Thoracic aorta (tissue), 2 donors: ENCODE measurements at places on chromosomes 2 and 18. TPM values are rescaled to one million over a fixed set of nuclear protein-coding genes. Genes with fewer than 3 reads are reported as not detected.

UGT1A1 gene
- not detected for total RNA-seq

DNA sequence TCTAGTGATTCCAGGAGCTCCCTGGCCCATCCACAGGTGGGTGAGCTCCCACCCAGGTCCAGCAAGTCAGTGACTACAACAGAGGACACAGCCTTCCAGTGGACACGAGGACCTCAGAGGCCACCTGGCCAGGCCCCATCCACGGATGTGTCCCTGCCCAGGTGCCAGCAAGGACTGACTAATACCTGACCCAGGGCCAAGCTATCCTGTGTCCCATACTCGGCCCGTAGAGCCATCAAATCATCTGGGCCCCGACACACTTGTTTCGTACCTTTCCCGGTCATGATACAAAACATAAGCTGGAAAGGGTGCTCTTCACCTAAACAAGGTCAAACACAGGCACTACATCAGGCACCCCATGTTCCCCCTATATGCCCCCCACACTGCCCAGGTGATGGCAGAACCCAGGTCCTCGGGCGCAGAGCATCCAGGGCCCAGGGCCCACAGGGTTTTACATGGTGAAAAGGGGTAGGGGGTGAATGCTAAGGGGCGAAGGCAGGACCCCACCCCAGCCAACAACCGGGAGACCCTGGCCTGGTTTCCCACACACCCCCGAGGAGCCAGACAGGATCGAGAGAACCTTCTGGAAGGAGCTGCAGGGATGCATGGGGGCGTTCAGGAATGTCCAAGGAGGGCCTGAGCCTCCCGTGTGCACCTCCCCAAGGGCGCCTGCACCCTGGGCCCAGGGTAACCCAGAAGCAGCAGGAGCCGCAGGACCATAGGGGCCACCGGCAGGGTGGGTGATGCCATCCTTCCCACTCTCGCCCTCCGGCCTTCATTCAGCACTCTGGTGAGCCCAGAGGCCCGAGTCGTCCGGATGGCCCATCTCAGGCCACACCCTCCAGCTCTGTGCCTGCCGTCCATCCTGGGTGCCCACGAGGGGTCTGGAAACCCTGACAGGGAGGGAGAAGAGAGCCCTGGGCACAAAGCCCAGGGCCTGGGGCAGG, 94.3 kb downstream of the HDAC4 start:
- H3K4me1 ChIP-seq: peaks cover 57% of the 10 kb centered on the region
- no peak overlapping the region for H3K27ac ChIP-seq
- DNase-seq: no peak
- H3K27me3 ChIP-seq: no peaks in the 10 kb centered on the region
- H3K36me3 ChIP-seq: no peaks in the 10 kb centered on the region
- H3K4me3 ChIP-seq: no peak overlapping the region

COL3A1 gene
- total RNA-seq: 734 TPM

CRYBA2 gene
- not detected for total RNA-seq

DNA sequence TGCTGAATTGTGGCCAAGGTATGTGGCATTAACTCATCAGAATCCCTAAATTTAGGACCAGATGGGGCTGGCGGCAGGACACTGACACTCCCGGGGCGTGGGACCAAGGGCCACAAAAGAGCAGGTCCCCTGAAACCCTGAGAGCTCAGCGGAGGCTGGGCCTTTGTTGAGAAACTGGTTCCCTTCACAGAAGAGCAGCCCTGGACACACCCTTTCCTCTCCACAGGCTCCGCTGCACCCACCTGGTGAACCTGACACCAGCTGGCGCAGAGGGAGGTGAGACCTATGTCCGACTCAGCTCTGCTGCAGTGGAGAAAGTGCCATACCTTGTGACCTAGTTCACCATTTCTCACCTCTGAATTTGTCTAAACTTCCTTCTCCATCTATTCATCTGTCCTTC, 119.5 kb downstream of the RTP5 start:
- H3K4me3 ChIP-seq: no peak overlapping the region
- no peaks in the 10 kb centered on the region for H3K36me3 ChIP-seq
- no peaks in the 10 kb centered on the region for H3K27me3 ChIP-seq
- H3K27ac ChIP-seq: no peak overlapping the region
- no peak for DNase-seq
- no peaks in the 10 kb centered on the region for H3K4me1 ChIP-seq

DNA sequence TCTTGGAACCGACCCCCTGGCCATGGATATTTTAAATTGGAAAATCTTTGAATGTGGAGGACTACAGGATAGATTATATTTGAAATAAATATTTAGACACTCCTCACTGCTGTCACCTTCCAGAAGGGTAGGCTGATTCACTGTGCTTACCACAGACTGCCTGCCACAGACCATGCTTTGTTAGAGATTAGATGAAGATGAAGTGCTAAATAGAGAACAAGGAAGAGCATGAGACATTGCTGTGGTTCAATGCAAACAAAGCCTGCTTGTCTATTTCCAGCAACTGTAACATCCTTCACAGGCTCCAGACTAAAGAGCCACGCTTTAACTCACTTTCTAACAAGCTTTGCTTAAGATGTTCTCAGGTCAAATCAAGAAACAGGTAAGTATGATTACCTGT, 81.0 kb upstream of the TMEM17 start:
- no peaks in the 10 kb centered on the region for H3K4me1 ChIP-seq
- no peak overlapping the region for H3K27ac ChIP-seq
- no peaks in the 10 kb centered on the region for H3K36me3 ChIP-seq
- DNase-seq: no peak
- no peak overlapping the region for H3K4me3 ChIP-seq
- H3K27me3 ChIP-seq: no peaks in the 10 kb centered on the region

GRCh38 chr2:238127165-238128060, 11.1 kb upstream of the KLHL30 start:
- no peaks in the 10 kb centered on the region for H3K27me3 ChIP-seq
- H3K27ac ChIP-seq: no peak overlapping the region
- peak overlapping the region; percentile 28 for H3K4me3 ChIP-seq
- no peaks in the 10 kb centered on the region for H3K36me3 ChIP-seq
- DNase-seq: no peak

- no peaks in the 10 kb centered on the region for H3K27me3 ChIP-seq
- DNase-seq: no peak
- H3K4me3 ChIP-seq: no peak overlapping the region
- H3K4me1 ChIP-seq: peaks cover 9% of the 10 kb centered on the region
These were observed 5.0 kb downstream of the ZNF397 start for GRCh38 chr18:35245719-35246317.

DNA sequence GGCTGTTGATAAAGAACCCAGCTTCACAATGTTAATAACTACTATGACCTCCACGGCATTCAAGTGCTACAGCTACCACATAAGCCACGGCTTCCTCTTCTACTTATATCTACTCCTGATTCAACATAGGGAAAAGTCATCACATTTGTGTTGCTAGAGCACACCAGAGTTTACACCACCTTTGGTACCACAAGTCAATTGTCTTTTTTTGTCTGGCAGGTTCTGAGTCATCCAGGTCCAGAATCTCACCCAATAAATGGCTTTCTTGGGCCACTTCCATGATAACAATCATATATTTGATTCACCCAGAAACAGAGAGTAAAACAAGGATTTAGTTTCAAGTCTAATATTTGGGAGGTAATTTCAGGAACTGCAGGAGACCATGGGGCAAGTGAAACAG, 480.2 kb downstream of the TMX3 start:
- H3K27ac ChIP-seq: no peak overlapping the region
- H3K27me3 ChIP-seq: no peaks in the 10 kb centered on the region
- H3K4me3 ChIP-seq: no peak overlapping the region
- DNase-seq: no peak
- H3K4me1 ChIP-seq: no peaks in the 10 kb centered on the region

- no peaks in the 10 kb centered on the region for H3K4me1 ChIP-seq
- H3K27ac ChIP-seq: no peak overlapping the region
- no peaks in the 10 kb centered on the region for H3K36me3 ChIP-seq
- H3K27me3 ChIP-seq: no peaks in the 10 kb centered on the region
These were observed 85.6 kb downstream of the INPP5D start for GRCh38 chr2:233145726-233146125.

DNA sequence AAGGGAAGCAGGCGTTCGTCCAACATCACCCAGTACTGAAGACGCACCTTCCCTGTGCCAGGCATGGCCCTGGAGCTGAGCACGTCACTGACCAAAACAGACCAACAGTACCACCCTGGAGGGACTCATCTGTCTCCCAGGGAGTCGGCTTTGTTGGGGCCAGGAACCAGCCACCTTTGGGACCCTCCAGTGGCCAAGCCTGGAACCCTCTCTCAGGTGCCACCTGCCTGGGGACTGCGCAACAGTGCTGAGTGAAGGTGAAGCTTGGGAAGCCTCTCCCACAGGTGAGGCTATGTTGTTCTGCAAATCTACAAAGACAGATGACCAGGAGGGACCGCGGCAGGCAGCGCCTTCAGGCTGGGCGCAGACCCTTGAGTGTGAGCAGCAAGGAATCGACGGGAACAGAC, 91.4 kb upstream of the OTOS start:
- no peak for DNase-seq
- H3K36me3 ChIP-seq: no peaks in the 10 kb centered on the region
- H3K4me1 ChIP-seq: peaks cover 19% of the 10 kb centered on the region
- H3K27me3 ChIP-seq: no peaks in the 10 kb centered on the region
- no peak overlapping the region for H3K27ac ChIP-seq

GRCh38 chr2:197668296-197668695, 7.1 kb downstream of the RFTN2 start:
- H3K4me3 ChIP-seq: no peak overlapping the region
- H3K27ac ChIP-seq: no peak overlapping the region
- no peak for DNase-seq
- H3K4me1 ChIP-seq: peaks cover 6% of the 10 kb centered on the region
- H3K36me3 ChIP-seq: no peaks in the 10 kb centered on the region
- H3K27me3 ChIP-seq: no peaks in the 10 kb centered on the region

DNA sequence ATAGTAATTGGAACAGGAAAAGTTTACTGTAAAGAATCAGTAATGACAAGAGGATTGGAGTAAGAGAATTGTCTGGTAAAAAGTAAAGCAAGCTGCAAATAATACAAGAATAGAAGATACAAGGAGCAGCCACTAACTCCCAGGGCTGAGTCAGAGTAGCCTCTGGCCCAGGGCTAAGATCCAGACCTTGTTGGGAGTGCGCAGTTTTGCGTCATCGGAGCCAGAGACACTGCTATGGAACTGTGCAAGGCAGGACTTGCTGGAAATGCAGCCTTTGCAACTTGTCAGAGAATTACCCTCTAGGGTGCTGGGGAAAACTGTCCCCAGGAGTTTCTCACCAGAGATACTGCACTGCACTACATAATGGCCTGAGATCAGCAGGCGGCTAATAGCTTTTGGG, 135.2 kb downstream of the NYAP2 start:
- no peaks in the 10 kb centered on the region for H3K36me3 ChIP-seq
- H3K27me3 ChIP-seq: no peaks in the 10 kb centered on the region
- H3K4me3 ChIP-seq: no peak overlapping the region

CELF4 gene
- not detected for total RNA-seq

DNA sequence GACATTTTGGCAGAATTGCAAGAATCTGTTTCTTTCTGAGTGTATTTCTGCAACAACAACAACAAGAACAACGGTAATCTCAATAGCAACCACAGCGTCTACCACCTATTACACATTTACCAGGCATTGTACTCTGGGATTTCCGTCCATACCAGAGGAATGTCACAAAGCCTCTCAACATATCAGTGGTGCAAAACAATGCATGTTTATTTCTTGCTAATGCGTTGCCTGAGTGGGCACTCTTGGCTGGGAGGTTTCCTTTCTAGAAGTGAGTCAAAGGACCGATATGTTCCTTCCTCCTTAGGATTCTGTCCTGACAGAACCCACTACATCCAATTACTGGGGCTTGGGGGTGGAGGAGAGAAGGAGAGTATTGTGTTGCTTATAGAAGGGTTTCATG, 585.6 kb downstream of the TSN start:
- no peak overlapping the region for H3K4me3 ChIP-seq
- no peak for DNase-seq
- no peaks in the 10 kb centered on the region for H3K36me3 ChIP-seq
- H3K4me1 ChIP-seq: no peaks in the 10 kb centered on the region
- H3K27me3 ChIP-seq: no peaks in the 10 kb centered on the region

- H3K4me1 ChIP-seq: no peaks in the 10 kb centered on the region
- DNase-seq: no peak
- no peaks in the 10 kb centered on the region for H3K27me3 ChIP-seq
- no peak overlapping the region for H3K27ac ChIP-seq
- H3K4me3 ChIP-seq: no peak overlapping the region
These were observed 27.3 kb upstream of the NFU1 start for GRCh38 chr2:69464575-69464974.

APLF gene
- total RNA-seq: 5.8 TPM

SIX2 gene
- 6.6 TPM for total RNA-seq

GRCh38 chr2:217394510-217395351, 534.9 kb upstream of the TNP1 start:
- DNase-seq: no peak
- no peaks in the 10 kb centered on the region for H3K36me3 ChIP-seq
- peaks cover 13% of the 10 kb centered on the region for H3K4me1 ChIP-seq
- H3K27ac ChIP-seq: no peak overlapping the region
- no peak overlapping the region for H3K4me3 ChIP-seq
- no peaks in the 10 kb centered on the region for H3K27me3 ChIP-seq

GRCh38 chr18:50644807-50645206, 84.9 kb downstream of the MAPK4 start:
- no peaks in the 10 kb centered on the region for H3K27me3 ChIP-seq
- no peaks in the 10 kb centered on the region for H3K36me3 ChIP-seq
- no peak overlapping the region for H3K4me3 ChIP-seq
- H3K4me1 ChIP-seq: peaks cover 20% of the 10 kb centered on the region
- H3K27ac ChIP-seq: no peak overlapping the region

DNA sequence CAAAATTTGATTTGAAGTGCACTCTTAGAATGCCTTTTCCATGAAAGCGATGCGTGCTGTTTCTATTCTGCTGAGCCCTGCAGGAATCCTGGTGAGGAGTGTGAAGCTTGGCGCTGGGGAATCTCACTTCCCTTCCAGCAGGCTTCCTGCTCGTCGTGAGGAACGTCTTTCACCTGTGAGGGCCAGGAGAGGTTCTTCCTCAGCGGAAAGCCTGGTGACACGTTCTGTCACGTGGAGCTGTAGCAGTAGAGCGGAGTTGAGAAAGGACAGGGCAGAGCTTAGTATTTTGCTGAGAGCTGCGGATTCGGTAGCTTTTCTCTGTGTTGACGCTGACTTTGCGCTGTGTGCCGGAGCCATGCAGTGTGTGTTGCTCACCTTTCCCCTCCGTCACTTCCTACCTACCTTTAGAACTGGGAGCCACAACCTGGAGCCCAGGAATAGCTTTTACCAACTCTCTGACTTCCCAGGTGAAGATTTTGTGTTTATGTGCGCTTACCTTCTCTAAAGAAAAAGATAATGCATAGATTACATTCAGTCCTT, 294.8 kb downstream of the PTGR3 start:
- no peak for DNase-seq
- no peak overlapping the region for H3K27ac ChIP-seq
- H3K4me3 ChIP-seq: no peak overlapping the region
- H3K4me1 ChIP-seq: no peaks in the 10 kb centered on the region
- H3K36me3 ChIP-seq: no peaks in the 10 kb centered on the region

GRCh38 chr2:191881982-191882816, 35.3 kb upstream of the CAVIN2 start:
- H3K36me3 ChIP-seq: no peaks in the 10 kb centered on the region
- peaks cover 16% of the 10 kb centered on the region for H3K4me1 ChIP-seq
- H3K4me3 ChIP-seq: no peak overlapping the region

- H3K36me3 ChIP-seq: no peaks in the 10 kb centered on the region
- H3K27me3 ChIP-seq: no peaks in the 10 kb centered on the region
- H3K4me3 ChIP-seq: peak overlapping the region; percentile 89
- peak overlapping the region; percentile 45 for H3K27ac ChIP-seq
- no peak for DNase-seq
These were observed 3.7 kb downstream of the TSHZ1 start for GRCh38 chr18:75214332-75214690.
